Left lung (tissue), 14 donors: ENCODE measurements at places on chromosomes 11 and 22. TPM values are rescaled to one million over a fixed set of nuclear protein-coding genes. Genes with fewer than 3 reads are reported as not detected.
A peak's percentile ranks its signal among the peaks of the same experiment; 100 is the strongest.

GRCh38 chr11:68282141-68282860, 10.5 kb upstream of the C11orf24 start:
- DNase-seq, result no peak

GRCh38 chr11:22713336-22713735, 46.9 kb downstream of the GAS2 start:
- DNase-seq, result no peak

GRCh38 chr22:39152024-39152510, 413 bp downstream of the CBX7 start:
- no peak for DNase-seq

DNA sequence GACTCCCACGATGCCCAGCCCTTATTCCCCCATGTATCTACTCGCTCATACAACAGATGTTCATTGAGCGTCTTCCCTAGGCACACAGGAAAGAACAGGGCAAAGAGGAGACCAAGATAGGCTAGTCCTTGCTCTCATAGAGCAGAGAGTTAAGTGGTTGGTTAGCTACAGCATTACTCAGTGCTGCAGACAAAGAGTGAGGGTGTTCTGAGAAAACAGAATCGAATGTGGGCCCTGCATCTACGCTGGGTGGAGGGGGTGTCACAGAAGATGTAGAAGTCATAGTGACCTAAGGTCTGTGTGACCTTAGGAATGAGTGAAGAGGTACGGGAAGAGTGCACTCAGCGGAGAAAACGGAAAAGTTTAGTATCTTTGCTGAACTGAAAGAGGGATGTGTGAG, 12.3 kb downstream of the PSMD13 start:
- no peak for DNase-seq

DNA sequence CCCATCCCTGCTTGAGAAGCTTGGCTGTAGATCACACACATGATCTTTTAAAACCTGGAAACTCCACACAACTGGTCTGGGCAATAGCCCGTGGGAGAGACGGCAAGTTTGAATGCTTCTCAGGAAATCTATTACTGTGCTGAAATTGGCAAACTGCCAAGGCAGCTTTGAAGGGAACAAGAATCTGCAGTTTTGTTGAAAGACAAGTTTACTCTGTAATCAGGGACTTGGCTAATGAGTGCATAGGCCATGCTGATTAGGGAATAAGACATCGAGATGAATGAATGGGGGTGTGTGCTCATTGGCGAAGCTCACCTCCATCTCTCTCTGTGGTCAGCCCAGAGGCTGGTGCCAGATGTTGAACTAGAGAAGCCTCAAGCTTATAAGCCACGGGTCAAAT, 218.8 kb downstream of the HIPK3 start:
- peak; percentile 81 for DNase-seq

GRCh38 chr22:30992565-30992964, 23.5 kb downstream of the TUG1 start:
- DNase-seq, result no peak

- peak; percentile 69 for DNase-seq
These were observed 324.4 kb downstream of the NTM start for GRCh38 chr11:131694526-131695424.

DNA sequence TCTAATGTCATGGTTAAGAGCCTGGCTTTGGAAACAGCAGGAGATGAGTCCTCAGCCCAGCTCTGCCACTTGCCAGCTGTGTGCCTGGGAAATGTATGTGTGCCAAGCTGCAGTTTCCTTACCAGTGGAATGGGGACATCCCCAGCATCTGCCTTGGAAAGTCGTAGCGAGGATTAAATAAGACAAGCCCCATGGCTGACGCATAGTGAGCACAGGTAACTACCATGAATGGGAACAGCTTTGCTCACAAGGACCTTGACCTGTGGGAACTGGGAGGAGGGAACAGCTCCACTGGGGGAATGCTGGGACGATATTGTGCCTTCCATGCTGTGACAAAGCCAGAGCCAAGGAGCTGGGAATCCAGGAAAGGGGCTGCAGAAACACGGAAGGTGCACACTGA, 2.6 kb upstream of the DSCAML1 start:
- DNase-seq, result no peak

The ZNF215 gene
- polyA plus RNA-seq, result 1.5 TPM

The RFPL3 gene
- polyA plus RNA-seq, result not detected

The C11orf52 gene
- 9.5 TPM for polyA plus RNA-seq

The GGTLC2 gene
- 0.46 TPM for polyA plus RNA-seq

The PKDREJ gene
- 0.71 TPM for polyA plus RNA-seq

The FBXO3 gene
- polyA plus RNA-seq, result 42.5 TPM

The CNGA4 gene
- 1.3 TPM for polyA plus RNA-seq

The INSC gene
- polyA plus RNA-seq, result 1.1 TPM

The FGF3 gene
- polyA plus RNA-seq, result not detected

The PIK3IP1 gene
- 15.1 TPM for polyA plus RNA-seq

The MRGPRX4 gene
- polyA plus RNA-seq, result not detected

The VPREB3 gene
- polyA plus RNA-seq, result 0.34 TPM

The FDXACB1 gene
- 4.6 TPM for polyA plus RNA-seq
